ENCODE measurements at places on chromosomes 5 and 9.

DNA sequence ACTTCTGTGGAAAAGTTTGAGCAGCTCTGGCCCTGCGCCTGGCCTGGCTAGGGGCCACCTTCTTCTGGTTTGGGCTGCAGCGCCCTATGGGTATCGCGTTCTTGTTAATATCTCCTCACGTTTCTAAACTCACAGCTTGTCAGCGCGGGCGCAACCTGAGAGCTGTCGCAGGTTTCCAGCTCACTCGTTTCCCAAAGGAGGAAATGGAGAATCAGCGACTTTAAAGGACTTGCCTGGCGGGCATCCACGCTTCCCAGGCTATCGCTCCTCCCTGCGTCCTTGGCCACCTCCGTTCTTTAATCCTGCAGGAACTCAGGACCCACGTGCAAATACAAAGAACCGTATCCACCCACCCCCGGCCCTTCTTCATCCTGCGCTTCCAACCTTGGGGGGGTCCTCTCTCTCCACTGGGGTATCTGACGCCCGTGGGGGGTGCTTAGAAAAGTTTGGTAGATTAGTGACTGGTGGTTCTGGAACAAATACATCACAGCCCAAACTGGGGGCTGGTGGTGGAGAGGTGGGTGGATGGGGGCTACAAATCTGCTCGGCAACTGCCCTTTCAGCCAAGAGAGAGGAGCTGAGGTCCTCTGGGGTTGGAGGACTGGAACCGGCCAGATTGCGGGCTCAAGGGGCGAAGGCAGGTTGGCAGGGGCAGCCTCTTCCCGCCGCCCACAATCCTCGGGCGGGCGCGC, 578 bp upstream of the PSAT1 start:
- no peak for DNase-seq

- no peak for DNase-seq
Observed at GRCh38 chr5:73596705-73597328, 29.2 kb upstream of the ARHGEF28 start.

DNA sequence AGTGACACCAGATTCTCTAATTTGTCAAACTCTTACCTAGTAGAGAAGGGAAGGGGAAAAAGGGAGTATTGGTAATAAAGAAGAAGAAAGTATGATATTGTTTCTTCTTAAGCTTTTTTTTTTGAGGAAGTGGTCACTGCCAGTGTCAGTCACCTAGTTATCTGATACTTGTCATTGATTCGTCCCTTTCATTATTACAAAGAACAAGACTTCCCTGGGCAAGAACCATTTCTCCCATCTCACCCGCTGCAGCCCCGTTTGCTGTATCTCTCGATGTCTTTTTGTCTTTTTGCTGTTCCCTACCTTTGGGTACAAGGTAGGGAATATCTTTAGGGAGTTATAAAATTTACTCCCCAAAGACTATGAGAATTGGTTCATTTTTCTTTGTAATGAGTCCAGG, 249.0 kb downstream of the ARHGAP26 start:
- no peak for DNase-seq

DNA sequence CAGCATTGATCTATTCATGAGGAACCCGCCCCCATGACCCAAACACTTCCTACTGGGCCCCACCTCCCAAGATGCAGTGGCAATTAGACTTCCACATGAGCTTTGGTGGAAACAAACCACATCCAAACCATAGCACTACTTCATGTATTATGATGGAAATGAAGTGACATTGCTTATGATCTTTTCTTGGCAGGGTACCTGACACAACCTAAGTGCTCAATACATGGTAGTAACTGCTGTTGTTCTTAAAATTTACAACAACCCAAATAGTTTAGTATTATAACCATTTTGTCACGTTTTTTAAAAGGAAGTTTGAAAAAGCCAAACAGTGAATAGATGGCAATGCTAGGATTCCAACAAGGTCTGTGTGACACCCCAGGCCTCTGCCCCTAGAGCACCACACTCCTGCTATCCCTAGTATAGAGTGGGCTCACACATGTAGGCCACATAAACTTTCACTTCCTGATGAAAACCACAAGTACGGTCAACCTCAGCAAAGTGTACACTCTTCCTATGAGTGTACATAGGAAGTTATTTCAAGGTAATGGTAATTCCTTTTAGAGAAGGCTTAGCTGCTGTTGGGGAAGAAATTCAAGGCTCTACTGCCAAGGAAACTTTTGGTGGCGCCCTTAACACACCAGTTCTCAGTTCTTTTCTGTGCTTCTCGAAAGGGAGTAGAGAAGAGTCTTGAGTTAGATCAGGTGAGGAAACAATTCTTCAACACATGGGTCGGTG, 97.6 kb downstream of the ARSB start:
- no peak for DNase-seq

- no peak for DNase-seq
Observed at GRCh38 chr5:124232515-124232914, 513.9 kb downstream of the ZNF608 start.

- no peak for DNase-seq
Observed at GRCh38 chr5:154923441-154924430, 14.3 kb downstream of the GEMIN5 start.

- no peak for DNase-seq
Observed at GRCh38 chr9:79776581-79776980, 204.8 kb downstream of the TLE4 start.

DNA sequence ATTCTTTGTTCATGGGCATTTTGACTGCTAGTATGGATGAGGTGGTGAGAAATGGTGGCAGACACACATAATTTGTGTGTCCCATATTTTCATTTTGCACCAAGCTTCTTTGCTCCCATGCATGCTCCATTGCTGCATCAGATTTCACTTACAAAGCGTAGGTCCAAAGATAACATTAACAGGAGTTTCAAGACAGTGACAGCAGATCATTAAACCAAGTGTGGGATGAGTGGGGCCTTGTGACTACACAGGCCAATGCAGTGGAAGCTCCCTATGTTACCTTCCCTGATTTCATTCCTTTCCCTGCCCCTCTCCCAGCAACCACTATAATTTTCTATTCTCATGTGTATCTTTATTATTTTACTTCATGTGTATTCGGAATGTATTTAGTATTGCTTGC, 142.0 kb downstream of the AOPEP start:
- DNase-seq, result no peak

GRCh38 chr5:79702606-79703380, 13.2 kb downstream of the CMYA5 start:
- peak; percentile 15 for DNase-seq

DNA sequence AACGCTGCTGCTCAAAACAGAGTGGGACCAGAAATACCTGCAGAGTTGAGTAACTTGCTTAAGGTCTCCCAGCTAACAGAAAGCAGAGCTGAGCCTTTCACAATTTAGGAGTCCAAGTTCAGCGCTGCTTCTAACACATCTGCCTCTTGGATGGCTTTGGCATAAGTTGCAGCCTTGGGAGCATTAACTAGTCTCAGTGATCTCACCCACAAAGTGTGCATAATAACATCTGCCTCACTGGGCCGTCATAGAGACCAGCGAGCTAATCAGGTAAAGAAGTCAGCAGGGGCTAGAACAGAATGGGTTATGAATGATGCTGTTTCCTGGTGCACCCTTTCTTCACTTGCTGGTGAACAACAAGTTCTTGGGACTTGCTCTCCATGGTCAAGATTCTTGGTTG, 36.5 kb downstream of the WWC1 start:
- DNase-seq, result no peak

DNA sequence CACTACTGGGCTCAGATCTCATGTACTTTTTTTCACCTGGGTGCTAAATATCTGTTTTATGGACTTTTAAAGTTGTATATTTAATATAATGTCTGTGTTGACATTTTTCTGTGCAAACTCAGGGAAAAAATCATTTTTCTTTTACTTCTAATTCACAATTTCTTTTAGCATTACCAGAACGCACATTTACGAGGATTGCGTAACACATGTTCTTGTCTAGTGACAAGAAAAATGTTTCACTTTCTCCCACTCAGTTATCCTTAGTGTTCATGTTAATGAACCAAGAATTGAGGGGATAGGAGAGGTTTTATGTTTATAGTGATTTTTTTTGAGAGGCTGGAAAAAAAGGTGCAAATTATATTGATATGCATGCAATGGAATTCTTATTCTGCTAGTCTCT, 86.3 kb upstream of the PJA2 start:
- no peak for DNase-seq

DNA sequence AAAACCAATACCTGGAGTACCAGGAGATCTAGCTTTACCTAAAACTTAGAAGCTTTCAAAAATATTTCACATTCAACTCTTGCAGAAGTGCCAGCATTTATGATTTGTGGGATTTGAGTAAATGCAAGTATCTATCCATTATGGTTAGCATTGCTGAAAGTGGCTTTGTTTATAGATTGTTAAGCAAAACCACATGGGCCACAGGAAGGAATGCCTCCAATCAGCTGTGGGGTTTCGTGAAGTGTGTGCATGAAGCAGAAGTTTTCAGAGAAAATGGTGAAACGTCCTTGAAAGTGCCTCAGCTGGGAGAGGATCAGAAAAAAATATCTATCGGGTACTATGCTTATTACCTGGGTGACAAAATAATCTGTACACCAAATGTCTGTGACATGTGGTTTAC, 4.2 kb downstream of the LECT2 start:
- no peak for DNase-seq

- DNase-seq, result no peak
Observed at GRCh38 chr5:132229236-132229635, 1.6 kb upstream of the P4HA2 start.

DNA sequence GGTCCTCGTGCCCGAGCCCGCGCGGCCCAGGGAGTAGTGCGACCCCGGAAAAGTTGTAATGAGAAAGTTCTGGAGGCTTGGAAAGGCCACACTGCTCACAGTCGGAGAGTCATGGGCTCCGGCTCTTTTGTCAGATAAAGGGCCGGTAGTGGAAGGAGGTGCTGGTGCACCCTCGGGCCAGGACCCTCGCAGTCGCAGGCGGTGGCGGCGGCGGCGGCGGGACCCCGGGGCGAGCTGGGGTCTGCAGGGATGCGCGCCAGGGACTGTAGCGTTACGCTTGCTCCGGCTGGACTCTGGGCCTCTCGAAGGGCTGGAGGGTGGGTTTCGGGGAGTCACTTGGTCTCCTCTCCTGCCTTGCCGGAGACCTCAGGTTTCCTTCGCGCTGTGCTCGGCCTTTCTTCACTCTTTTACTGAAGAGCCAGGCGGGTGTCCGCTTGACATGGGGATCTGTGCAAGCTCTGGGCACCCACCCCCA, 1.5 kb downstream of the RORB start:
- DNase-seq, result no peak

GRCh38 chr5:94244921-94245320, 373.5 kb downstream of the KIAA0825 start:
- DNase-seq, result no peak

DNA sequence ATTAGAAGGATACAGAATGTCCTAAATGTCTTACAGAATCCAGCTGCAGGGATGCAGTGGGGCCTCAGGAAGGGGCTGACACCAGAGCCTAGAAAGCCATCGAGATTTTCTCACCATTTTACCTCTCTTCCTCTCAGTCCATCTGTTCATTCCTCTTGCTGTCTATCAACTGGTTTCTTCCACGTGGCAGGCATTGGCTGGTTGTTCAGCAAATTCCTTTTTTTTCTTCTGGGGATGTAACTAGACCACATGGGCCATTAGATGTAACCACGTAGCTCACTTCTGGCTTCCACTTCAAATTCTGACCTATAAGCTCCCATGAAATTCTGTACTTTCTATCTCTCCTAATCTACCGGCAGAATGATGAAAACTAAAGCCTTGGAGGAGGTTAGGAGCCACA, 93.6 kb upstream of the MTAP start:
- no peak for DNase-seq

- no peak for DNase-seq
Observed at GRCh38 chr5:19233573-19233972, 754.4 kb downstream of the CDH18 start.

DNA sequence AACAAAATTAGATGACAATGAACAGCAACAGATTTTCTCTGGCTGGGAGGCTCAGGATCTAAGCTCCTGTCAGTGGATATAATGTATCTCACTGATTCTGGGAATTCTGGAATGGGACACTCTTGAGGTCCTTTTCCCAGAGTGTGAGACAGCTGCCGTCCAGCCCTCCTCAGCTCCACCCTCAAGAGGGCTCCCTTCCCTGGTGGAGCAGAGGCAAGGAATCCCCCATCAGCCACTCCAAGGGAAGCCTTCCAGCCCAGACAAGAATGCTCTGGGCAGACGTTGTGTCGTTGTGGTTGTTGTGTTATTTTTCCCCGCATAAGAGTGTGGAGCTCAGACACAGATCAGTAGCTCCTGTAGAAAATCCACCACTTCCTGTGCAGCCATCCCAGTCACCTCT, 47.7 kb upstream of the ATP10B start:
- no peak for DNase-seq

GRCh38 chr5:173411791-173412555, 83.8 kb upstream of the STC2 start:
- no peak for DNase-seq

- no peak for DNase-seq
Observed at GRCh38 chr5:21165344-21165743, 1177.3 kb upstream of the CDH18 start.

GRCh38 chr9:134853893-134854292, 26.7 kb upstream of the FCN2 start:
- no peak for DNase-seq

GRCh38 chr9:20355022-20355421, 267.3 kb downstream of the MLLT3 start:
- peak; percentile 79 for DNase-seq

DNA sequence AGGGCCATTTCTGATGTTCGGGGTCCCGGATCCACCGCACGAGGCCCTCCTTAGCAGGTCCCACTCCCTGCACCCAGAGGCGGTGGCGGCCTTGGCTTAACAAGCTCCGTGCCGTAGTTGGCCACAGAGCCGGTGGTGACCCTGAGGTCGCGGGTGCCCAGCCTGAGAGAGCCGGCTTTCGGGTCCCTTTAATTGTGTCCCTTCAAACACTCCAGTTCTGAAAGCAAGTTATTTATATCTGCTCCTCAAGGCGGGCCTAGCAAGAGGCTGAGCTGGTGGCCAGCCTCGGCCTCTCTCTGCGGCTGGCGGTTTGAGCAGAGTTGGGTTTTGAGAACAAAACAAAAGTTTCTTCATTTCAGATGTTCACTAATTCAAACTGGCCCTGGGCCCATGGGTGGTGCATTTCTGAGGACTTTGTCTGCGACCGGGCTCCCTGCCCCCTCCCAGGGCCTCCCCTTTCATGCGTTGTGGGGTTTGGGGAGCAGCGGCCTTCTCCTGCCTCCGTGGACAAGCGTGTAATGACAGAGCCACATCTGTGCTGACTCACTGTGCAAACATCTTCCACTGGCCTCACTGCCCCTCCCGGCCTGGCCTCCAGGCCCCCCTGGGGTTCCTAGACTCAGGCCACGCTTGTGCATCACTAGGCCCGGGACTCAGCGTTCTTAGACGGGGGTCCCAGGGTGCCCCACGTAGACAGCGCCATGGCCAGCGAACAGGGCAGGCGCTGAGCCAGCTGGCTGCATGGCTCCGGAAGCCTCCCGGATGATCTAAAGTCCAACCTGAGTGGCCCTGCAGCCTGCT, 49.4 kb upstream of the COL5A1 start:
- peak; percentile 47 for DNase-seq

DNA sequence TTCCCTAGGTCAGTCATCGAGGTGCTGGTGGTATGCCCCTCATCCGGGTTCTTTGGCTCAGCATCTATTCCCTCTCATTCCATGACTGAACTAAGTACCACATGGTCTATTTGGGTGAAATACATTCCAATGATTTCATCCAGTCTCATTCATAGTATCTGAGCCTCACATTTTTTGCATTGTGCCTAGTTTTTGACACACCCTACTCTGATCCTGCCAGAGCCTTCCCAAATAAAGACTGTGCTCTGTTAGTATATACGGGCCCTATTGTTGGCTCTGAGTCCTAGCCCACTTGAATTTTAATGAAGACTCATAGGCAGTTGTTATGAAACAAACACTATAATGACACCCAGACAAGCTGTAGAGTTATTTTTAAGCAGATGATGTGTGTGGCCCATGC, 740.7 kb downstream of the CETN3 start:
- no peak for DNase-seq

GRCh38 chr5:176881021-176881749, 18.0 kb downstream of the HK3 start:
- no peak for DNase-seq
